Stomach (tissue), 19 donors: ENCODE measurements at places on chromosomes 16 and 17. TPM values are rescaled to one million over a fixed set of nuclear protein-coding genes. Genes with fewer than 3 reads are reported as not detected.

The CETP gene
- total RNA-seq = not detected

The TBC1D10B gene
- 29.2 TPM for total RNA-seq

The HS3ST4 gene
- total RNA-seq = 1.7 TPM

The MPHOSPH6 gene
- total RNA-seq = 6.1 TPM

The CCL13 gene
- total RNA-seq = not detected

The EPX gene
- total RNA-seq = 0.18 TPM

The SGCA gene
- total RNA-seq = 5.5 TPM

The NPIPA2 gene
- not detected for total RNA-seq

The MIEF2 gene
- total RNA-seq = 10.6 TPM

The HSD17B1 gene
- total RNA-seq = 1.8 TPM

The KCNJ18 gene
- total RNA-seq = not detected

The BRIP1 gene
- 10.8 TPM for total RNA-seq

The SLC5A11 gene
- total RNA-seq = not detected

The ABCA10 gene
- 34.9 TPM for total RNA-seq

The CMTM2 gene
- total RNA-seq = not detected

The KRTAP1-1 gene
- not detected for total RNA-seq

The CSH1 gene
- not detected for total RNA-seq

The NOXO1 gene
- not detected for total RNA-seq

The PIPOX gene
- total RNA-seq = 7.0 TPM

The NPIPB8 gene
- total RNA-seq = not detected

The ZG16 gene
- not detected for total RNA-seq

The NOTUM gene
- not detected for total RNA-seq

The CCNF gene
- total RNA-seq = 5.2 TPM

The SCPEP1 gene
- total RNA-seq = 51.8 TPM

The RGS11 gene
- total RNA-seq = 7.0 TPM

The C17orf107 gene
- total RNA-seq = 1.4 TPM

The LITAFD gene
- not detected for total RNA-seq

The SPATA32 gene
- total RNA-seq = not detected

The CHST6 gene
- 0.73 TPM for total RNA-seq

The ARRB2 gene
- 18.7 TPM for total RNA-seq

The CENPX gene
- total RNA-seq = 22.0 TPM

The KCNG4 gene
- total RNA-seq = not detected

The SLX1A gene
- total RNA-seq = 20.2 TPM

The HSD11B2 gene
- 18.0 TPM for total RNA-seq

The IRF8 gene
- total RNA-seq = 10.3 TPM
